ENCODE measurements at places on chromosomes 11 and 22.

- DNase-seq, result no peak
Measured at GRCh38 chr22:45966895-45967365, 10.0 kb downstream of the WNT7B start.

DNA sequence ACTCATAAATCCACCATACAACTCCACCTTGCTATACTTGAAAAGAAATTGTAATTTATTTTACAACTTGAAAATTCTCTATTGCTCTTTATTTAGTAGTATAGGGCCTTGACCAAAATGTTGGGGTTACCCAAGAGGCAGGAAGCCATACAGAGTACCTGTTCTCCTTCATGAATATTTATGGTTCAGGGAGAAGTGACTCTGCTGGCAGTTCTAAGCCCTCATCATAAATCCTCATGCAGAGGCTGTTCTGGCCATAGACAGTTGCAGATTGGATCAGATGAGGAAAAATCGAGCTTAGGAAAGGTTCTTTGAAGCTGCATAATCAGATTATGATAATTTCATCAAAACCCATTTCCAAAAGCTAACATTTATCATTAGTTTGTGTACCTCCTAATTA lies 449.4 kb upstream of the TENM4 start:
- DNase-seq, result no peak

GRCh38 chr11:46160100-46160499 lies 38.8 kb upstream of the PHF21A start:
- DNase-seq, result no peak

GRCh38 chr22:44755956-44756361 lies 3.6 kb downstream of the ARHGAP8 start:
- DNase-seq, result no peak

- DNase-seq, result no peak
Measured at GRCh38 chr11:12675951-12676711, 1.9 kb downstream of the TEAD1 start.

DNA sequence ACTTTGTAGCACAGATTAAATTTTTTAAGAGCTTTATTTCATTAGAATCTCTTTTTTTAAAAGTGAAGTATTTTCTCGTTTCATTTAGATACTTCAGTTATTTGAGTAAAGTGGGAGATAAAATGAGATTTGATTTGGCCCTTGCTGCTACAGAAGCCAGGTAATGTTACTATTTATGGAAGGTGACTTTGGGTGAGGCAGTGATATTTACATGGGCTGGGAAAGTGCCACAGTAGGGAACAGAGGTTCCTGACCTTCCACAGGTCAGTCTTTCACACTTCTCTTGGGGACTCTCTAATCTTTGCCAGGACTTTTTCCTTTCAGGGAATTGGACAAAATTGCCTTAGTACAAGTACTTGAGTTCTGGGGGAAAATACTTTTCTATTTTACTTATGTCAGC lies 20.4 kb downstream of the CTR9 start:
- DNase-seq, result no peak

DNA sequence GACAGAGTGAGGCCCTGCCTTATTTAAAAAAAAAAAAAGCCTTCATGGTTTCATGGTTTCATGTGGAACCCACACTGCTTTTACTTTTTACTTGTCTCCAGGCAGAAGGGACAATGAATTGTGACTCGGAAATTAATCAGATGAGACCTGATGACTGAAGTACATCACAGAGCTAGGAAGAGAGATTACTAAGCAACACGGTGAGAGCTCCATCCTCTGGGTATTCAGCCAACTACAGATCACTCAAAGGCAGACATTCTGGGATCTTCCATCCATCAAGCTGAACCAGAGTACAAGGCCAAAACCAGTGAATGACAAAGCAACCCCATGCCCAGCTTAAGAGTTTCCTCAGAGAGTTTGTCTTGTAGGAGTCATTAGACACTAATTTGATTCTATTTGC lies 433.2 kb downstream of the SOX6 start:
- DNase-seq, result no peak

- no peak for DNase-seq
Measured at GRCh38 chr11:60848714-60849151, 6.8 kb downstream of the CCDC86 start.

- no peak for DNase-seq
Measured at GRCh38 chr11:10592331-10592730, 23.9 kb upstream of the LYVE1 start.

- no peak for DNase-seq
Measured at GRCh38 chr11:123218451-123218850, 23.4 kb upstream of the CLMP start.

DNA sequence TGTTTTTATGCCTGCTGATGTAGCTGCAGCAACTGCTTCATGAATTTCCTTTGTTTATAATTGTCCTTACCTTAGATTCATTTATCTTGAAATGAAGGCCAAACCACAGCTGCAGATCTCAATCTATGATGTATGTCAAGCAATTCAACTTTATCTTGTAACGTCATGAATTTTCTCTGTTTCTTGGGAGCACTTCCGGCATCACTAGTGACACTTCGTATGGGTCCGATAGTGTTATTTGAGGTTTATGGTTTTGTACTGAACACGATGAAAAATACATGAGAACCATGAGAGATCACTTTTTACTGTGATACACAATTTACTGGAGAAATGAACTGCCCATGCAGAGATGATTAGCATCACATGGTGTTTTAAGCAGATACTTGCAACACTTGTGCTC lies 98.5 kb downstream of the CSTPP1 start:
- no peak for DNase-seq

Data from T-helper 2 cell (primary cell).